ENCODE measurements at places on chromosomes 12 and 14. TPM values are rescaled to one million over a fixed set of nuclear protein-coding genes. Genes with fewer than 3 reads are reported as not detected.

HPD gene
- total RNA-seq: 4.7 TPM

SRGAP1 gene
- 12.3 TPM for total RNA-seq

RNFT2 gene
- 4.1 TPM for total RNA-seq

MYRFL gene
- total RNA-seq: not detected

CMA1 gene
- not detected for total RNA-seq

SLC8A3 gene
- not detected for total RNA-seq

MYBPC1 gene
- not detected for total RNA-seq

YAF2 gene
- total RNA-seq: 11.4 TPM

PKP2 gene
- 0.06 TPM for total RNA-seq

KLHL33 gene
- total RNA-seq: 0.13 TPM

WDR89 gene
- total RNA-seq: 9.0 TPM

RNU4-1 gene
- total RNA-seq: under 0.01 TPM

EML5 gene
- under 0.01 TPM for total RNA-seq

KIF5A gene
- total RNA-seq: 0.26 TPM

OR11H7 gene
- total RNA-seq: not detected

STAC3 gene
- 0.40 TPM for total RNA-seq

KRT74 gene
- not detected for total RNA-seq

TAS2R10 gene
- total RNA-seq: 0.87 TPM

KCNA1 gene
- not detected for total RNA-seq

NAA30 gene
- 16.7 TPM for total RNA-seq

SLC6A15 gene
- 0.13 TPM for total RNA-seq

ST8SIA1 gene
- 1.2 TPM for total RNA-seq
